ENCODE measurements at places on chromosomes 5 and 9.

DNA sequence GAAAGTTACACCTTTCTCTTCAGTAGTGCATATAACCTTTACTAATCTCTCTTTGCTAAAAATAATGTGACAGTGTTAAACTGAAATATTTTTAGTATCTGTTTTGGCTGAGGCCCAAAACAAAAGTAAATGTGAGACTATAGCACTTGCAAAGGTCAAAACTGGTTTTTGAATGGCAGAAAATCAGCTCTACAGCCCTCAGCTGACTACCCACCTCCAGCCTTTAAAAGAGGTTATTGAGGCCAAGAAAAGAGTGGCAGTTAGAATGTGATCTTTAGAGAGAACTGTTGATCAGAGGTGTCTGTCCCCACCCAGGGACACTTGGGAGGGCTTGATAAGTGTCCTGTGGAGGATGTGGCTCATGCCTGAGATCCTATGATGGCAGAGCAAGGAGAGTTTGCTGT, 30.9 kb downstream of the PRKACG start:
- no peak for DNase-seq

GRCh38 chr9:81141961-81142360, 547.4 kb downstream of the TLE1 start:
- DNase-seq = no peak

- no peak for DNase-seq
Observed at GRCh38 chr5:61329550-61330128, 2.4 kb upstream of the ZSWIM6 start.

DNA sequence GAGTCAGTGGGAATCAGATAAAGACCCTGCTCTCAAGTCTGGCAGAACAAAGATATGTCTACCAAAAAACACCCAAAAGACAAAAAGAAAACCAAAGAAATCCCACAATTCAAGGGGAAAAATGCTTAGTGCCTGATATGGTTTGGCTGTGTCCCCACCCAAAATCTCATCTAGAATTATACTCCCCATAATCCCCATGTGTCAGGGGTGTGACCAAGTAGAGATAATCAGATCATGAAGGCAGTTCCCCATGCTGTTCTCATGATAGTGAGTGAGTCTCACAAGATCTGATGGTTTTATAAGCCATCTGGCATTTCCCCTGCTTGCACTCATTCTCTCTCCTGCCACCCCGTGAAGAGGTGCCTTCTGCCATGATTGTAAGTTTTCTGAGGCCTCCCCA, 13.4 kb downstream of the FBXO10 start:
- no peak for DNase-seq

Measured in activated CD4-positive, alpha-beta T cell treated with anti-CD3 and anti-CD28 coated beads, Interleukin-2, amount 10 ng/mL, durations not matched to agents 24 days and 14 days (primary cell).